T-helper 22 cell (primary cell): ENCODE measurements at places on chromosomes 7 and 10.

DNA sequence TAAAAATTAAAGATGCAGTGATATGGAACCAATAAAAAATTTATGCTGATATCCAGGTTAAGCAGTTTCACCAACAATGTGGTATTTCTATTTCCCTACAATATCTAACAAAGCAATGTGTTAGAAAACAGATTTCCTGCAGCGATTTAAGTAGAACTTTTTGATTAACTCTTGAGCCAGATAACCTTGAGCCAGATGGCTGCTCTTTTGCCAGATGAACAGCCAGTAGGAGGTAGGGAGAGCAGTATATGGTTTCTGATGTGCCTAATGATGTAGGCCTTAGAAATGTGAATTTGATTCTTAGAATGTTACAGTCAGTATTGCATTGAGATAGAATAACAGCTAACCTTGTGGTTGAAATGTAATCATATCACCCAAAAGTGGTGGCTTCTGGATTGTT is 31.1 kb downstream of the STAMBPL1 start:
- DNase-seq = no peak

- no peak for DNase-seq
These were observed 162.7 kb downstream of the PLCE1 start for GRCh38 chr10:94156453-94156852.

GRCh38 chr10:33189808-33190207 is 144.7 kb downstream of the NRP1 start:
- DNase-seq = no peak

- DNase-seq = no peak
These were observed 31.6 kb downstream of the HOXA1 start for GRCh38 chr7:27064159-27064558.

- no peak for DNase-seq
These were observed 17.2 kb upstream of the CALN1 start for GRCh38 chr7:72429316-72429715.

- DNase-seq = no peak
These were observed 19.7 kb downstream of the SKIDA1 start for GRCh38 chr10:21505711-21506278.

- no peak for DNase-seq
These were observed 74.5 kb upstream of the PRKCQ start for GRCh38 chr10:6654571-6654970.

- DNase-seq = no peak
These were observed 7.2 kb upstream of the ADAM22 start for GRCh38 chr7:87926581-87927461.

- no peak for DNase-seq
These were observed 137.3 kb downstream of the TCERG1L start for GRCh38 chr10:131174211-131174565.

GRCh38 chr7:30276203-30276900 is 8.0 kb upstream of the ZNRF2 start:
- peak; percentile 23 for DNase-seq

GRCh38 chr10:127391875-127392274 is 157.2 kb upstream of the NPS start:
- DNase-seq = no peak

DNA sequence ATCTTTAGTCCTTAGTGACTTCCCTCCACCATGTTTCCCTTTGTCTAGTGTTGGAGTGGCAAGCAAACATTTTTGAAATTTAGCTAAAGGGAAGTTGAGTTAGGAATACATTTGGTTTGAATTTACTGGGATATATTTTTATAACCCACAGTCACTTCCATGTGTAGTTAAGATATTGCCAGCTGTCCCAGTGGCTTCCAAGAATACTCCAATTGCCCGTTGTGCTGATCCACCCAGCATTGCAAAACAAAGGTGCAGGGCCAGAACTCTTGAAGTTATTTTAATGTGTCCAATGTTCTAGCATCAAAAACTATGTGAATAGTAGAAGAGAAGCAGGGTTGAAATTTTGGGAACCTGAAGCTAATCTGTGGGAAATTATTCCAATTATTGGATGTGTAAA is 2.5 kb upstream of the P4HA1 start:
- DNase-seq = no peak

- no peak for DNase-seq
These were observed 327.0 kb downstream of the RNLS start for GRCh38 chr10:88256013-88256680.

DNA sequence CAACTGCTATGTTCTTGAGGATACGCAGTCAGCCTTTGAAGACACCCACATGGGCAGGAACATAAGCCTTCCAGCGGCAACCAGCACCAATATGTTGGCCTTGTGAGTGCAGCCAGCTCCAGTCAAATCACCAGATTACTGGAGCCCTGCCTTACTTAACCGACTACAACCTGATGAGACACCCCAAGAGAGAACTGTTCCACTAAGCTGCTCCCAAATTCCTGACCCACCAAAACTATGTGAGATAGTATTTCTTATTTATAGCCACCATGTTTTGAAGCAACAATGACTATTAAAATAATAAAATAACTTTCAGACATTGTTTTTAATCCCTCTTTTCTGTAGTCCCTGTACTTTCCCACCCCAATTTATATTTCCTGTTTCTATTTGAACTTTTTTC is 179.6 kb downstream of the ADK start:
- DNase-seq = no peak

DNA sequence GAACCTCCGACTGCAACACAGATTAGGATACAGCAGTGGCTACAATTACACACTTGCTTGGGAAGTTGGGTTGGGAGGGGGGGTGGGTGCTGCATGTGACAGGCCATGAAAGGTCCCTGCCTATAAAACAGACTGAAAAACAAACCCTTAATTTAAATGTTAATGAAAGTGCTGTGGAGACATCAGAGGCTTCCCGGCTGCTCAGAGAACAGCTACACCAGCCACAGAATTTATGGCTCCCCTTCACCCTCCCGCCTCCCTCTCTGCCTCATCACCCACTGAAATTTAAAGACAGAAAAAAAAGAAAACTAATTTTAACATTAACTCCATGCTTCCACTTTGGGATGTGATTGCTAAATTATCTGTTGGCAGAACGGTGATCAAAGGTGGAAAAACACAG is 34.7 kb downstream of the FBXW4 start:
- DNase-seq = no peak

GRCh38 chr7:156999958-157000726 is 10.3 kb downstream of the MNX1 start:
- DNase-seq = no peak

- DNase-seq = no peak
These were observed 132.6 kb downstream of the MAPK8 start for GRCh38 chr10:48439031-48439430.

DNA sequence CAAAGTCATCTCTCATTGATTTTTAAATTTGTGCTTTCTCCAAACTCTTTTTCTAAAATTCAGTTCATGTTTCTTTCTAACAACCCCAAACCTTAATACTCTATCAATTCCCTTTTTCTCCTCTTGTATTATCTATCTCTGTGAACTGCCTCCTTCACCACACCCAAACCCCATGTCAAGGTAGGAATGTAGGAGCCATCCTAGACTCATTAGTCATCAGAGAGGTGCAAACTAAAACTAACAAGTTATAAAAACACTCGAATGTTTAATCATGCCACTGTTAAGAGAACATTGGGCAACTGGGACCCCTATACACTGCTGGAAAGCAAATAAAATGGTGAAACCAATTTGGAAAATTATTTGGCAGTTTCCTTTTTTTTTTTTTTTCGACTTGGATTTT is 533.8 kb upstream of the LRRN3 start:
- no peak for DNase-seq

- no peak for DNase-seq
These were observed 2.3 kb downstream of the PRXL2A start for GRCh38 chr10:80410578-80411145.

- DNase-seq = no peak
These were observed 1.2 kb upstream of the BPGM start for GRCh38 chr7:134645478-134645877.

- DNase-seq = no peak
These were observed 957.1 kb downstream of the SORCS3 start for GRCh38 chr10:105598207-105598606.

- DNase-seq = no peak
These were observed 1.7 kb downstream of the LIPM start for GRCh38 chr10:88804083-88804812.

DNA sequence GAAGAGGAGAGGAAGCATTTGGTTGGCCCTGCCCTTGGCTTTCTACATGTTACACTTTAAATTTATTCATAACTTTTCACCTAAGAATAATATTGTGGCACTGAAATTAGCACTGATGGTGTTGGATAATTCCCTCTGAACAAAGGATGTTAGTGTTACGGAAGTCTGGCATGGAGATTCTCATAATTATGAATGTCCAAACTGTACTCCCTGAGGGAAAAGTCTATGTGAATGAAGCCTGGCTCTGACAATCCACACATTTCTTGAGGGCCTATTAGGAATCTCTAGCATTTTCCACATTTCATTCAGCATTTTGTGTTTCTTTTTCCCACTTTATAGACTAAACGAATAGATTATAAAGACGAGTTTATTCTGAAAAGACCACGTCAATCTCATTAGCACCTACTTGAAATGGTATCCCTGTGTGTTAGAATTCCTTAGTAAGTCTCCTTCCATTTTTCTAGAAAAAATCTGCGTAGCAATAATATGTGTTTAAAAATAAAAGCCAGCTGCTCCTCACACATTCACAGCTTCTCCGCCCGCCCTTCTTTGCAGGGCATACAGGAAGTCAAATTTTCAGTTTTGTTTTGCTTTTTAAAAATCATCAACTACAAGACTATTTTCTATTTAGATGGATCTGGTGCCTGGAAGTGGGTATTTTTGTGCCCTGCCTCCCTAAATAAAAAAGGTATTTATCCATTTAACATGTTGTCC is 131.8 kb upstream of the PALS2 start:
- DNase-seq = no peak

- DNase-seq = no peak
These were observed 131.4 kb upstream of the PDLIM1 start for GRCh38 chr10:95422233-95422632.

DNA sequence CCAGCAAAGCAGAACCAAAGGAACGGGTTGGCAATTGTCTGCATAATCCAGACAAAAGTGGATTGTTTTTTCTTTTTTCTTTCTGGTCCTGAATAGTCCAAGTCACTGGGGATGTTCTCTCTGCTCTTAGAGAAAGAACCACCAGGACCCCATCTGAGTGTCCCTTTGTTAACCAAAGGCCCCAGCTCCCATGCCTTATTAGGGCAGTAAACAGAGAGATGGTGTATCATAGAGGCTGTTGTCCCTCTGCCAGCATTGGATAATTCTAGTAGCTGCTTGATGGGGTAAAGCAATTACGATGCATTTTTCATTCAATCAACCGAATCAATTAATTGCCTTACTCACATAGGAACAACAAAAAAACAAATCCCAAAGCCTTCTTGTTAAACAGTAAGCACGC is 213.0 kb downstream of the BUB3 start:
- DNase-seq = no peak

- no peak for DNase-seq
These were observed 78.6 kb upstream of the CAPZA2 start for GRCh38 chr7:116783666-116784318.

- no peak for DNase-seq
These were observed 58.4 kb downstream of the NEURL1 start for GRCh38 chr10:103551619-103552602.

DNA sequence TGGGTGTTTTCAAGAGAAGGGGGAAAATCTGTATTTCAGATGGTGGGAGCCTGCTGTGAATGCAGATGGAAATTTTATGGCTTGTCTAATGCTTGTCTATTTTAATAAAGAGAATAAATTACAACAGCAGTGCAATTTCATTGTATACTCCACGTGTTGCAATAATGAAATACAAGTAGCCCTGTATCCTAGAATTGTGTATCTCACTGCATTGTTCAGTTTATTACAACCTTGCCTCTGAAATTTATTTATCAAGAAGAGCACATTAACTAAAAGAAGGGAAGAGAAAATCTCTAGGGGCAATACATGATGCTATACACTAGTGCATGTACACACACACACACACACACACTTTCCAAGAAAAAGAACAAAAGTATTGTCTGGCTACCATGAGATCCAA is 21.8 kb downstream of the ANK3 start:
- no peak for DNase-seq

- peak; percentile 7 for DNase-seq
These were observed 431.8 kb upstream of the MGMT start for GRCh38 chr10:129035052-129035827.

- no peak for DNase-seq
These were observed at the start of gene MACROH2A2 for GRCh38 chr10:70052462-70053217. Gene MACROH2A2, plus strand, starts transcription at chr10:70052846. Its CDS starts 22,813 bp downstream, at chr10:70075659.

GRCh38 chr7:79453558-79454360 is at the start of gene MAGI2:
Gene MAGI2, minus strand, starts transcription at chr7:79453667. Its CDS starts 347 bp downstream, at chr7:79453320.
- no peak for DNase-seq

DNA sequence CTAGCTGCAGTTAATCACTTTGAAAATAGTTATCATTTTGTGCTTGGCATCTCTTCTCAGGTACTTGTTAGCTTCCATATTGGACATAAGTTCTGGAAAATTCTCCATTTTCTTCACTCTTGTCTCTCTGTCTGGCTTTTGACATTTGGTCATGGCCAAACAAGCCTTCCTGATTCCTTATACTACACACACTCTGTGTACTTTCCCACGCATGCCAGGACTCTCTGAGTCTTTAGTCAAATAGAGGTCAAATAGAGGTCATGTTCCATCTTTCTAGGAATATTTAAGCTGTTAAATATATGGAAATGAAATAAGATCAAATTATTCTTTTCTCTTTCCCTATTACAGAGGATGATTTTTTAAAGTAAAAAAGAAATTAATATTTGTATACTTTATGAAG is 235.5 kb upstream of the PLXDC2 start:
- no peak for DNase-seq

DNA sequence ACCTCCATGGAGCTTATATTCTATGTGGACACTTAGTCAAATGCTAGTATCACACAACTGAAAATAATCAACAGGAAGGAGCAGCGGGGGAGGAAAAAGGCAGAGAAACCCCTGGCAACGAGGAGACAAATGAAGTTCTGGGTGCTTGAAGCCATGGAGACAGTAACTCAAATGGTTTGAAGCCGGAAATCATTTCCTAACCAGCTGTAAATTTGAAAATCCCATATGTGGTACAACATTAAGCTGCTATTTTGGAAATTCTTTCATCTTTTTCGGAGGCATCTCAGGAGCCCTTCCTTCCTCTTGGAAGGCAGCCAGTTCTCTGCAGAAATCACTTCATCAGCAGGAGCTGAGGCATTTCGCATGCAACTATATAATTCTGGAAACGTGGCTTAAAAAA is 91.4 kb downstream of the PPP1R3C start:
- DNase-seq = no peak

DNA sequence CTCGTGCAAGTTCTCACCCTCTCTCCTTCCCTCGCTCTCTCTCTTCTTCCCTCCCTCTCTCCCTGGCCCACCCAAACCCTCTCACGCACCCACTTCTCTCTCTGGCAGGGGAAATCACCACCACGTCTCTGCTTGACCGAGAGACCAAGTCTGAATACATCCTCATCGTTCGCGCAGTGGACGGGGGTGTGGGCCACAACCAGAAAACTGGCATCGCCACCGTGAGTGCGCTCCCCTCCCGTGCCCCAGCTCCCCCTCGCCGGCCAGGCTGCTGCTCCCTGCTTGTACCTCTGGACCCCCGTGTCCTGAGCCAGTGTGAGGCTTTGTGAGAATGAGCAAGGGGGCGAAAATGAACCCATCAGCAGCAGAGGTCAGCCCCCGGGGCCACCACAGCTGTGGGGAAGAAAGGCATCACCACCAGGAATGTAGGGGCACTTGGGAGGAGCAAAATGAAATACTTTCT is 25.5 kb downstream of the C10orf105 start:
- DNase-seq = no peak
